ENCODE measurements at places on chromosomes 2 and 18. TPM values are rescaled to one million over a fixed set of nuclear protein-coding genes. Genes with fewer than 3 reads are reported as not detected.

Gene DQX1
- total RNA-seq = not detected

Gene COL4A3
- total RNA-seq = 5.5 TPM

DNA sequence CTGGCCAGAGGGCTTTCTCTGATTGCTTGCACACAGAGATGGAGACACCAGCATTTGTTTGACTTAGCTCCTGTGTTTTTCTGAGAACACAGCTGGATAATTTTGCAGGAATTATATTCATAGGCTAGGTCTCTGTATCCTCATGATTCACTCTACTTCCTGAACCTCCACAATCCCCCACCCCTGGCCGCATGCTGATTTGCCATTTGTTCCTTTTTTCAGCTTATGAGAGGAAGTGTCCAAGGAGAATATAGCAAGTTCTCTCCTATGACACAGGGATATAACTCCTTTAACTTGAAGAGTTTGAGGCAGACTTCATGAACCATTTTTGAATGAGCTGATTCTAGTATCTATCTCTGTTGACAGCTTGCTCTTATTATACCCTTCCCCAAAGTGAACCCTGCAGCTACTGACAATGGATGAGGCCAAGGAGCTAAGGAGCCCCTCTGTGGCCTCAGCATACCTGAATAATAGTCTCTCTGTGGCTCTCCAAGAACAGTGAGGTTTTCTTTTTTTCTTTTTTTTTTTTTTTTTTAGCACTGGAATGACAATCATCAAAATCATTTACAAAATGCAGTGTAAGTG is 15.4 kb downstream of the CAVIN2 start:
- DNase-seq = no peak

- DNase-seq = peak; percentile 36
Observed at GRCh38 chr2:36456227-36457175, 100.9 kb downstream of the CRIM1 start.
